ENCODE measurements at places on chromosomes 3 and 15.
A peak's percentile ranks its signal among the peaks of the same experiment; 100 is the strongest.

- DNase-seq = no peak
Measured at GRCh38 chr3:8482263-8482662, 19.4 kb upstream of the LMCD1 start.

DNA sequence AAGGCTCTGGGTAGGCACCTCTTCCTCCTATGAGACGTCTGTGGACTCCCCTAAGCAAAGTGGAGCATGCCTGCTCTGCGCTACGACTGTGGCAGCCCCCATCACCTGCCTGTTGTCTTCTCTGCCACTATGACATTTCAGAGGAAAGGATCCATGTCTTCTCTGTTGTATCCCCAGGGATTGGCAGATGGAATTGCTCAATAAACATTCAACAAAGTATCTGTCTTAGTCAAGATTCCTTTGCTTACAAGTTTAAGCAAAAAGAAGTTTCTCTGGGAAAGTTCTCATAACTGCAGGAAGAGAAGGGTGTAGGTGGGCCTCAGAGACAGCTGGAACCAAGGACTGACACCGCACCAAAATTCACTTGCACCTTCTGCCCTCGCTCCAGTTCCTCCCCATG, 34.3 kb downstream of the AMOTL2 start:
- no peak for DNase-seq

GRCh38 chr3:26962492-26963360, 340.2 kb downstream of the LRRC3B start:
- DNase-seq = no peak

- DNase-seq = no peak
Measured at GRCh38 chr3:127037971-127038446, 55.1 kb downstream of the PLXNA1 start.

- DNase-seq = no peak
Measured at GRCh38 chr3:57783186-57784088, 27.3 kb downstream of the SLMAP start.

- DNase-seq = no peak
Measured at GRCh38 chr3:113531826-113532697, at the start of gene SIDT1. SIDT1 (plus strand) TSS chr3:113532555; CDS start chr3:113533022, 467 bp downstream.

- DNase-seq = no peak
Measured at GRCh38 chr15:58329781-58330671, 101.8 kb upstream of the LIPC start.

DNA sequence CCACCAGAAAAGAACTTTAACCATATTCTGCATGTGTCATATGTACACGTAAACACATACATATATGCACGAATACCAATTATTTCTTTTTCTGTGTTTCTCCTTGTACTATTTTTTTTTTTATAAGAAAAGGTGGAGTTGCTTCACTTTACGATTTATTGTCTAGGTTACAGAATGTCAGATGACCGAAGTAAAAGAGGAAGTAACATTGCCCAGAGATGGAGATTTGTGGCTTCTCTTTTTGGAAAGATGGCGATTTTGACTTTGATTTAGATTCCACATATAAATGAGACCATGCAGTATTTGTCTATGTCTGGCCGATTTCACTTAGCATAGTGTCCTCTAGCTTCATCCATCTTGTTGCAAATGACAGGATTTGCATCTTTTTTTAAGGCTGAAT, 293.1 kb downstream of the SV2B start:
- no peak for DNase-seq

- no peak for DNase-seq
Measured at GRCh38 chr15:98614681-98615080, 33.7 kb upstream of the IGF1R start.

- DNase-seq = no peak
Measured at GRCh38 chr15:58568157-58568571, 136.4 kb downstream of the LIPC start.

GRCh38 chr3:128278761-128279600, 125.7 kb downstream of the EEFSEC start:
- peak; percentile 60 for DNase-seq

DNA sequence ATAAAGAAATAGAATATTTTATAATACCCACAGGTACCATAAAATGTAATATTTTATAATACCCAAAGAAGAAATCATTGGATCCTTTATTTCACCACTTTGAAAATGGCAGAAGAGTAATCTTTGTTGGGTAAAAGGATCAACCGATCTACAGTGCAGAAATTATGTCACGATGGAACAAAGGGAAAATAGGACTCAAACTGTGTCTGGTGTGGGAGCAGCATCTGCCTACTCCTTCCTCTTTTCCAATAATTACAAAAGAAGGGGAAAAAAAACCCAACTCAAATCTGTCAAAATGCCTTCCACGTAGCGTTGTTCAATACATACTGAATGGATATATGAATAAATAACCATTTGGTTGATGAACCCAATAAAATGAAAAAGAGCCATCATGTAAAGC, 492.6 kb upstream of the TBL1XR1 start:
- no peak for DNase-seq

GRCh38 chr15:55434989-55435825, 26.9 kb downstream of the PIERCE2 start:
- peak; percentile 23 for DNase-seq

GRCh38 chr3:132245552-132246142, 71.6 kb upstream of the ACP3 start:
- no peak for DNase-seq

- no peak for DNase-seq
Measured at GRCh38 chr15:64501396-64501715, 41.0 kb downstream of the ZNF609 start.
